ENCODE measurements at places on chromosomes 7 and 10.

DNA sequence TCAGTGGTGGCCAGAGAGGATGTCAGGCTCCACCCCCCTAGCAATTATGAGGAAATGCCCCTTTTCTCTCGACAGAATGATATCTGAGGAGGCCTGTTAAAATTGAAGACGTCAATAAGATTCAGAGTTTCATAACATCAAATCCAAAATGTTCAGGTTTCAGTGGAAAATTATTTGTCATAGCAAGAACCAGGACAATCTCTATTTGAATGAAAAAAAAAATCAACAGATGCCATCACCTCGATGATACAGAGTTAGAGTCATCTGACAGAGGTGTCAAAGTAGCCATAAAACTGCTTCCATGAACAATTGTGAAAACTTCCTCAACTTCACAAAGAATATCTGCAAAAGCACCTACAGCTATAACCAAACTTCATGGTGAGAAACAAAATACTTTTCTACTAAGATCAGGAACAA, 7.7 kb downstream of the TMEM273 start:
- DNase-seq, result peak; percentile 37

DNA sequence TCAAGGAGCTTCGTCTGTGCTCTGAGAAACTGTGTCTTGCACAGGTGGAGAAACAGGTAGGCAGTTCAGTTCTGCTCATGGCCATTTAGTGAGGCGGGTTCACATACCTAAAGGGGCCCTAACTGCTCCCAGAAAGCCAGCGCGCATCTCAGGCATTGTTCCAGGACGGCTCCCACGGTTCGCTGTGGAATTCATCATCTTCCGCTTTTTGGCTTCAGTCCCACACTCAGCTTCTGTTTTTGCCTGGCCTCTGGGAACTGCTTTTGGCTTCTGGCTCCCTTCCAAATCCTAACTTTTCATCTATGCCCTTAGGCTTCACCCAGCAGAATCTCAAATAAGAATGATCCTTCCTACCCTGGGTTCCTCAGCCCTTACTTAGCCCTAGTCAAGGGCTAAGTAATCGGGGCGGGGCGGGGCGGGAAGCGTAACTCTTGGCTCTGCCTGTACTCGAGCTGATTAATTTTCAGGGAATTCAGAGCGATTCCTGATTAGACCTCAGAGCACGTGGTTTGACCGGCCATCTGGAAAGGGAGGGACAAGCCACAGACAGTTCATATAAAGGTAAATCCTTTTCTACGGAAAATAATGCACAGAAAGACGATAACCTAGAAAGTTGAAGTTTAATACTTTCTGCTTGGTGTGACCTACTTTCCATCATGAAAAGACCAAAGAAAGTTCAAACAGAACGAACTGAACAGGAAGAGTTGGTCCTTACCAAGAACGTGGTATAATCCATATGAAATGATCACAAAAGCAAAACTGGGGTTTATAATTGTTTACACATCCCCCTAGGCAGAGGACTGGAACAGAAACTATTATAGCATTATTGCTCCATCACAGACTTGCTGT, 105.7 kb downstream of the ST8SIA6 start:
- no peak for DNase-seq

- DNase-seq, result no peak
Observed at GRCh38 chr10:103724771-103725170, 130.6 kb downstream of the SH3PXD2A start.

- no peak for DNase-seq
Observed at GRCh38 chr7:94284104-94284503, 110.6 kb upstream of the COL1A2 start.

DNA sequence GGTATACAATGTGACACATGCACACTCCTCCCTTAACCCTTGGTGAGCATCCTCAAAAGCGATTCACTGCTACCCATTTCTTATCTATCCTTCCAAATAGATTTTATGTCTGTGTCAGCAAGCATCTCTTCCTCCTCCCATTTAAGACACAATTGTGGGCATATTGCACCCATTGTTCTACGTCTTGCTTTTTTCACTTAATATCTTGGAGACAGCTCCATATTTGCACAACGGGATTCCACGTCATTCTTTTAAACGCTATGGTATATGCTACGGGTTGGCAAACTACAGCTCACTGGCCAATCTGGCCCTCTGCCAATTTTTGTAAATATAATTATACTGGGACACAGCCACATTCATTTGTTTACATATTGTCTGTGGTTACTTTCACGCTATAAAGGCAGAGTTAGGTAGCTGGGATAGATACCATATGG, 88.6 kb downstream of the RNF216 start:
- no peak for DNase-seq

- DNase-seq, result no peak
Observed at GRCh38 chr10:127153181-127153580, 43.2 kb downstream of the INSYN2A start.

DNA sequence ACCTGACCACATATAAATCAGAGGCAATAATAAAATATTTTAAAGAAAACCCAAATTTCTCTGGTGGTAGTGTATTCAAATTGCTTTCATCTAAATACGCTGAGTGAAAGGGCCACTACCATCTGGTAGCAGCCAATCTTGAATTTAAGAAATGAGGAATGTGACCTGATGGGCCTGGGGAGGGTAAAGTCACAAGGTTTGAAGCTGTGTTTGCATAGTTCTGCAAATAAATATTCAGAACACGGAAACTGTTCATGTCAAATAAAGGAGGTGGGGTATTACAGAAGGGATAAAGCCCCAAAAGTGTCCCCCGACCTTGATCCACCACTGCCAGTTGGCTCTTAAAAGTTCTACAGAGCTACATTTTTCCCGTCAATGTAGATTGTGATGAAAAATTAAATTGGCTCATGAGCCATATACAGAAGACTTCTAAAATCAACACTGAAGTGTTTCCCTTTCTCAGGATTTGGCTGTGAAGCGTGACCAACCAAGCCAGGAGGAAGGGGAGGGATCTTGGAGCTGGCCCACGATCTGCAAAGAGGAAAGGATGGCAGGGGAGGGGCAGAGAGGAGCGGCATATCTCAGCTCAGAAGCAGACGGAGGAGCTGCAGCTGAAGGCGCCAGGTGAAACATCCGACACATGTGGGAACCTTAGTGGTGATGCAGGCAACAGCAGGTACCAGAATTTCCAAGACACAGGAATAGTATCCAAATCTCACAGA, 39.6 kb downstream of the MPP7 start:
- DNase-seq, result no peak

- no peak for DNase-seq
Observed at GRCh38 chr10:79491143-79491835, 21.0 kb upstream of the EIF5AL1 start.

DNA sequence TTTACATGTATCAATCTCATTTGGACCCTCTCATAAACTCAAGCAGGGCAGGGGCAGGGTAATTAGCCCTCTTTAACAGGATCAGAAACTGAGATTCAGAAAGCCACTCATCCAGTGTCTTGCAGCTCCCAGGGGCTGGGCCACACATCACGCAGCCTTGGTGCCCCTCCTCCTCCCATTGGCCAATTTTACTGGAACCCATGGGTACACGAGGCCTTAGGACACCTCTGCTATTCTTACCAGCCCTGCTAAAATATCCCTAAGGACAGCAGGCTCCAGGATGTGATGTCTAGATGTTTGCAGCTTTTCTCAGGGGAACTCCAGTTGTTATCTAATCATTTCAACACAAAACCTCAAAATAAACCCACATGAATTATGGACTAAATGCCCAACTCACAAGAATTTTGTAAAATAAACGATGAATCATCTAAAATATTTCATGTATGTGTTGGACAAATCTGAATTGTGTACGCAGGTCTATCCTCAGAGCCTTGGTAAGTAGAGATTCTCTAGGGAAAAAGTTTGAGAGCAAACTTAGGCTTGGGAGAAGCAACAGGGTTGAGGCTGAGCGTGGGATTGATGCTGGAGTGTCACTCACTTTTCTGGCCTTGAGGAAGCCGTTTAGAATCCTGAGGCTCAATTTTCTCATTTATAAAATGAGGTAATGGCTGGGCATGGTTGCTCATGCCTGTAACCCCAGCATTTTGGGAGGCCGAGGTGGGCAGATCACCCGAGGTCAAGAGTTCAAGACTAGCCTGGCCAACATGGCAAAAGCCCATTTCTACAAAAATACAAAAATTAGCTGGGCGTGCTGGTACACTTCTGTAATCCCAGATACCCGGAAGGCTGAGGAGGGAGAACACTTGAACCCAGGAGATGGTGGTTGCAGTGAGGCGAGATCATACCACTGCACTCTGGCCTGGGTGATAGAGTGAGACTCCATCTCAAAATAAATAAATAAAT, 69.7 kb upstream of the TNS3 start:
- no peak for DNase-seq

DNA sequence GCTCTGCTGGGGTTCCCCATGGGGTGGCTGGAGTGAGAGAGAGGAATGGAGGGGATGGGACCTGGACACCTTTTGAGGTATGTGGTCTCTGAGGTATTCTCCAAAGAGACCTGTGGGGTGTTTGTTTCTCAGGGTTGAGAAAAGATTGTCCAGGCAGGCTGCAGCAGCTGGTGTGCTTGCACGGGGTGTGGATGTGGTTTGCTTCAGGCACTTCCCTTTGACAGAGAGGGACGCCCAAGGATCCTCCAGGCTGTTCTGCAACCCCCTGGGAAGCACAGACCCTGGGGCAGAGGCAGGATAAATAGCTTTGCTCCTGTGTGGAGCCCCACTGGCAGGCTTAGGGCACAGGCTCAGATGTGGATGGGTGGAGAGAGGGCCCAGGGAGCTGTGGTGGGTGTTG, 115.1 kb upstream of the AGK start:
- no peak for DNase-seq

- no peak for DNase-seq
Observed at GRCh38 chr7:99447943-99448342, 9.2 kb downstream of the CPSF4 start.

DNA sequence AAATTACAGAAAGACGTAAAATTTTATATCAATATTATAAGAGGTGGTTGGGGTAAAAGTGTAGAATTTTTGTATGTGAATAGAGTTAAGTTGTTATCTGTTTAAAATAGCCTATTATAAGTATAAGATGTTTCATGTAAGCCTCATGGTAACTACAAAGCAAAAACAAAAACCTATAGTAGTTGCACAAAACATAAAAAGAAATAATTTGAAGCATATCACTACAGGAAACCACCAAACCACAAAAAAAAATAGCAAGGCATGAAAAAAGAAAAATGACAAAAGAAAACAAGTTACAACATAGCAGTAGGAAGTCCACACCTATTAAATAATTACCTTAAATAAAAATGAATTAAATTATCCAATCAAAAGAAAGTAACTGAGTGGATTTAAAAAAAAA, 12.4 kb upstream of the GSTK1 start:
- no peak for DNase-seq

DNA sequence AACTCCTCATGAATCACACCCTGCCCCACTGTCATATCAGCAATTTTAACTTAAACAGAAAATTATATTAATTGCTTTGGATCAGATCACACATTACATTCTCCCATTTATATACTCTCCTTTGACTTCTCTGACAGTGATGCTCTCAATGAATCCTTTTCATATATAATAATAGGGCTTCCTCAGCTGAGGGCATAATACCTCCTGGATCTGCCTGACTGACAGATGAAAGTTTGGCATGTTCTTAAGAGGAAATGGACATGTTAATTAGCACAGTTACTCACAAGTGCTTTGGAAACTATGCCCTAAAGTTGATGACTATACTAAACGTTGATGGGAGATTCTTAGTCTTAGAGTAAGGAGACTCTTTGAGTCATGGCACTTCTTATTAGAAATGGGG, 478.2 kb upstream of the LRRN3 start:
- no peak for DNase-seq

- no peak for DNase-seq
Observed at GRCh38 chr10:70551971-70552422, 50.5 kb downstream of the PRF1 start.

GRCh38 chr10:69650589-69651261, 20.7 kb downstream of the FAM241B start:
- no peak for DNase-seq

- no peak for DNase-seq
Observed at GRCh38 chr10:12507165-12507850, 158.0 kb downstream of the CAMK1D start.

- DNase-seq, result no peak
Observed at GRCh38 chr7:121451367-121452094, 55.4 kb upstream of the FAM3C start.

DNA sequence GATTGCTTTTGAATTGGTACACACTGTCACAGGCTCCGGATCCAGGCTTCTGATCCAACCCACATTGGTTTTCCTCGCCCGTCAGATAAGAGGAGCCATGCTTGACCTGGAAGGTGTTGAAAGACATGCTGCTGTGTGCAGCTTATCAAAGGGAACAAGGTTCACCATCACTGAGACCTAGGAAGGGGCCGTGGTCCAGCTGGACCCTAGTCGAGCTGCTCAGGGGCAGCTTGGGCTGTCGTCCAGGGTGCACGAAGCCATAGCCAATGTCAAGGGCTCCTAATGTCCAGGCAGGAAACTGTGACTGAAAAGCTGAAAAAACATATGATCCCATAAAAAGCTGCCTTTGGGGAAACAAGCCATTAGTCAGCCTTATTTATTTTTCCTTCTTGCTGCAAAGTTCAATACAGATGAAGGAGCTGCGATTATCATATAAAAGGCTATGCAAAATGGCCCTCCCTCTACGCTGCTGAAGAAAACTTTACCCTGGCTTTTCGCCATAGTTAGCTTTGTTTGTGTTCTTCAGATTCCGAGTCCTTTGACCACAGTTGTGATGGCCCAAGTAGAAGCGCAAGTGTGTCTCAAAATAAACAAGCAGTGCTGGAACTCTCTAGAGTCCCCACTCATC, 118.0 kb downstream of the CREB5 start:
- DNase-seq, result no peak

- DNase-seq, result no peak
Observed at GRCh38 chr7:30091491-30091912, 43.3 kb upstream of the MTURN start.

DNA sequence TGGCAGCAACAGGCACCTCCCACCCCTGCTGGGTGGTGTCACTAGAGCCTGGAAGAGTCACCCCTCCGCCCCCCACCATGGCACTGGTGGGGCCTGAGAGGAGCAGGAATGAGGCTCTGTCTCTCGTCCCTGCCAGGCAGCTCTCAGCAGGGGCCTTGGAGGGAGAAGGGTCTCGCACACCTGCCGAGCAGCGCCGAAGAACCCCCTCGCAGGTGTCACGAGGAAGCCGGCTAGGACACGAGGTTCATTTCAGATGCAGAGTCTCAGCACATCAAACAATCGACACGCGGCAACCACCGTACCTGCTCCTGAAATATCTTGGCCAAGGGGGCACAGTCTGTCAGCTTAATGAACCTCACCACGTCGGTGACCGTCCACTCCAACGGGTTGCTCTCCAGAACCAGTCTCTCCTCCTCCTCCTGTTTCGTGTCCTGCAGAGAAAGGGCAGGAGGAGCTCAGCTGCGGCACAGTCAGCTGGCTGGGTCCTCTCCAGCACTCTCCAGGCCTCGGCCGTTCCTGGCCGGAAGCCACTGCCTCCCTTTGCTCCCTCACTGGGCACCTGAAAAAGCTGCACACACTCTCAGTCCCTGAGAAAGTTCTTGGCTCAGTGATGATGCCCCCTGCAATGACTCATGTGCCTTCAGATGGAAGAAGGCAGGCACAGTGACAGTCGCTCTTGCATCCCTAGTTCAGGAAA, 240.1 kb downstream of the SFMBT2 start:
- DNase-seq, result no peak

- DNase-seq, result no peak
Observed at GRCh38 chr7:147014286-147014955, 897.8 kb downstream of the CNTNAP2 start.

GRCh38 chr10:93600446-93601145, 439 bp downstream of the RBP4 start:
- no peak for DNase-seq

Data from CD4-positive, alpha-beta T cell treated with Interleukin-4 for 1 hour (primary cell).